Hematopoietic multipotent progenitor cell (in vitro differentiated cells): ENCODE measurements at places on chromosomes 11 and 22.

DNA sequence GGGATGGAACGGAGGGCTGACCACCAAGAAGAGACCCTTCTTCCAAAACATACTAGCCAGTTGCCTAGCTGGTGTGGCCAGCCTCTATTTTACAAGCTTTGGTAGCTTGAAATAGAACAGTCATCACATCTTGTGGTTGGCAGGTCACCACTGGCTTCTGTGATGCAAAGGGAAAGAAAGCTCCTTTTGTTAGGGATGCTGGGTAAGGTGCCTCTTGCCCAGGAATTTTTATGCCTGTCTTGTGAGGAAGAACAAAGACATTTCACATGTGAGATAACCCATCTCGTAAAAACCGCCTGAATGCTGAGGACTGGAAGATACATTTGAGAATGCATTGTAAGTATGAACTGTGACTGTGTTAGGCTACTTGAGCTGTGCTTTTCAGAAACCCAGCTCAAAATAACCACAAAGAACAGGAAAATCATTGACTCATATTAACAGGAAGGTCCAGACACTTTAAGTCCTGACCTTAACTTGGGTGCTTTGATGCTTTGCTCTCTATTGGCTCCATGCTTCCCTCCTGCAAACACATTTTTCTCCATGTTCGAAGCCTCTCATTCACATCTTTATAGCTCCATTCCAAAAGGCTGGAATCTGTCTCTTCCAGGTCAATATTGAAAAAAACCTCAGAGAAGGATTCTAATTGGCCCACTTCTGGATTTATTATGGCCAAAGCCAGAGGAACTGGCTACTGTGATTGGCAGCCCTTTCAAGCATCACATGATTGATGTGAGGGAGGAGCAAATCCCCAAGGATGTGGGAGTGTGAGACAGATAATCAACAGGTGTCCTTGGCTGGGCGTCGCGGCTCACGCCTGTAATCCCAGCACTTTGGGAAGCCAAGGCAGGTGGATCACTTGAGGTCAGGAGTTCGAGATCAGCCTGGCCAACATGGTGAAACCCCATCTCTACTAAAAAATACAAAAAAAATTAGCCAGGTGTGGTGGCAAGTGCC lies 53.9 kb downstream of the MICAL2 start:
- no peak for DNase-seq

GRCh38 chr22:23753385-23753784 lies 840 bp downstream of the VPREB3 start:
- DNase-seq: no peak

DNA sequence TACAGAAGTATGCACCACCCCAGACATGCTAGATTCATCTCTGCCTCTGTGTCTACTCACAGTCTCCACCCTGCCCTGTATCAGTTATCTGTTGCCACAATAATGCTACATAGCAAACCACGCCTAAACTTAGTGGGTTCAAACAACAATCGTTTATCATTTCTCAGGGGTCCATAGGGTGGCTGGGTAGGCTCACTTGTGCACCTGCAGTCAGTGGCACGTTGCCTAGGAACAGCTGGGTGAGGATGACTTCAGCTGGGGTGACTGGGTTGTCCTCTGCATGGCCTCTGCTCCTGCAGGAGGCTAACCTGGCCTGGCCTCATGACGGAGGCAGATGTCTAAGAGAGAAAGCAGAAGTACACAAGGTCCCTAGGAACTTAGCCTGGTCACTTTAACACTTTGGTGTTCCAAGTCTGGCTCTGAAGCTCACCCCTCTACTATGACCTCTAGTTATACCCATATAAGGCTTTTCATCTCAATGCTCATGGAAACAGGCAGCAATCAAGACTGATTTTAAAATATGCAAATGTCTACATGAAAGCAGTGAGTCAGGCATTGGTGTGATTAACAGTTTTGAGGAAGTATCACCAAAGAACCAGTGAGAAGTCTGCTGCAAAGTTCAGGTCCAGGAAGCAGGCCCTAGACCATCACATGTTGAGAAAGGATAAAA lies 10.7 kb downstream of the OLFML1 start:
- DNase-seq: no peak

DNA sequence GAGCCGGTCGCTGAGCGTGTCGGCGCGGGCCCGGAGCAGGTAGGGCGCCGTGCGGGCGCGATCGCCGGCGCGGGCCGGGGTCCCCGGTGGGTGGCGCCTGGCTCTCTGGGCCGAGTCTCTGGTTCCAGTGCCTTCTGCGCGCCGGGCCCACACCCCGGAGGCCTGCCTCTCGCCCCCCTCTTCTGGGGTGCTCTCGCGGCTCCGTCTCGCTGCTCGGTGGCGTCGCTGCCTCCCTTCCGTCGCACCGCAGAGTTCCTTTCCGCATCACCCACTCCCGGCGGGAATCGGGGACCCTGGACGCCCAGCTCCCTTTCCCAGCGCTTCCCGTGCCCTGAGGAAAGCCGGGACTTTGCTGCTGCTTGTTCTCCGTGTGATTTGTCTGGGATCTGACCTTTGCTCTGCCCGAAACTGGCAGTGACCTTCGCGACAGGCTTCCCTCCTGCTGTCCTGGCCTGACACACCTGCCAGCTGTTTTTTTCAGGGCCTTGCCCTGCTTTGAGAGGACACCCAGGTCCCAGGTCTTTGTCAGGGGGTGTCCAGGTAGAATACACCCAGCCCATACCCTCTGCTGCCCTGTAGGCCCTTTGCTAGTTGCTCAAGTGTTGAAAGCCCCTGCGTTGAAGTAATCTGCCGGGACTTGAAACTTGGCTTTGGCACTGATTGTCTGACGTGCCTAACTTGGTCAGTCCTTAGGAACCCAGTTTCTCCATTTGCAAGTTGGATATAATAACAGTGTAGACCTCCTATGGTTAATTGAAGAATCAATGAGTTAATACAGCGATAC lies 711 bp downstream of the FDX1 start:
- DNase-seq: no peak

DNA sequence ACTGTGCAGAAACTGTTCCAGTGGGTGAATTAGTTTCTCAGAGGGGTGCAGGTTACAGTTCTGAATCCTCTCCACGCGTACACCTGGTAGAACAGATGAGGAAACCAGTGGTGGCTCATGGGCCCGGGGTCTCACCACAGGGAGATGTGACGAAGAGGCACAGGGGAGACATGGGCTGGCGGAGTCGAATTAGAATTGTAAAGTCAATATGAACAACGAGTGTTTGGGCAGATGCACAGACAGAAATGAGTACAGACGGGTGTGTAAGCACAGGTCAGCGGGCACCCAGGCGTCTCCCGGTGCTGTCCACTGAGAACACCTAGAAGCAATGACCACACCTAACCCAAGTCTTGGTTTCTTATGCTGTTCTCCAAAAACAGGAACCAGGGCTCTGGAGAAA lies 41.8 kb downstream of the GNB1L start:
- DNase-seq: no peak

GRCh38 chr11:6270584-6271246 lies 11.1 kb downstream of the CCKBR start:
- DNase-seq: no peak
